ENCODE measurements at places on chromosomes 12 and 14. TPM values are rescaled to one million over a fixed set of nuclear protein-coding genes. Genes with fewer than 3 reads are reported as not detected.

Gene BDKRB2
- total RNA-seq: 1.4 TPM

Gene ASCL1
- total RNA-seq: not detected

Gene ERP27
- total RNA-seq: 1.1 TPM

Gene TESPA1
- total RNA-seq: not detected

Gene TCP11L2
- total RNA-seq: 7.7 TPM

Gene CLEC1A
- not detected for total RNA-seq

Gene SMCO3
- not detected for total RNA-seq

Gene FGD6
- total RNA-seq: 25.1 TPM

Gene GRIN2B
- 23.4 TPM for total RNA-seq

Gene TTC9
- total RNA-seq: 4.6 TPM

Gene EIF2B1
- 62.1 TPM for total RNA-seq

Gene OR4E2
- total RNA-seq: not detected

Gene LRRC43
- total RNA-seq: not detected

Gene TAS2R9
- total RNA-seq: not detected

Gene LRRC74A
- total RNA-seq: not detected

Gene SDR9C7
- total RNA-seq: not detected

Gene EXOC3L4
- 6.7 TPM for total RNA-seq

Gene KRT79
- not detected for total RNA-seq

Gene SLCO1C1
- total RNA-seq: not detected

Gene PPP2R3C
- total RNA-seq: 25.2 TPM

Gene SLC24A4
- not detected for total RNA-seq

Gene C14orf132
- 0.05 TPM for total RNA-seq

Gene POTEG
- not detected for total RNA-seq

Gene KCNK13
- not detected for total RNA-seq

Gene C12orf50
- total RNA-seq: not detected

Gene HPD
- 0.20 TPM for total RNA-seq

Gene TUNAR
- total RNA-seq: not detected

Gene WNT5B
- 8.5 TPM for total RNA-seq

Gene GALNT16
- total RNA-seq: 3.2 TPM

Gene TRHDE
- not detected for total RNA-seq

Gene LPAR5
- total RNA-seq: 0.19 TPM

Gene SERPINA10
- total RNA-seq: 7.3 TPM

Gene CHST11
- 0.97 TPM for total RNA-seq

Gene SLCO1A2
- total RNA-seq: 1.1 TPM

Gene SLC38A2
- 331 TPM for total RNA-seq

Gene CISTR
- total RNA-seq: not detected

Gene RBM25
- 89.3 TPM for total RNA-seq

Gene GRIP1
- total RNA-seq: 0.23 TPM

Gene KCNA5
- total RNA-seq: not detected

Data from Caco-2 (cell line).